Naive thymus-derived CD8-positive, alpha-beta T cell (primary cell): ENCODE measurements at places on chromosomes 2 and 18.

- no peak overlapping the region for H3K27ac ChIP-seq
- peaks cover 1% of the 10 kb centered on the region for H3K4me1 ChIP-seq
- no peak for DNase-seq
Observed at GRCh38 chr2:73759904-73760303, 20.0 kb downstream of the DUSP11 start.

DNA sequence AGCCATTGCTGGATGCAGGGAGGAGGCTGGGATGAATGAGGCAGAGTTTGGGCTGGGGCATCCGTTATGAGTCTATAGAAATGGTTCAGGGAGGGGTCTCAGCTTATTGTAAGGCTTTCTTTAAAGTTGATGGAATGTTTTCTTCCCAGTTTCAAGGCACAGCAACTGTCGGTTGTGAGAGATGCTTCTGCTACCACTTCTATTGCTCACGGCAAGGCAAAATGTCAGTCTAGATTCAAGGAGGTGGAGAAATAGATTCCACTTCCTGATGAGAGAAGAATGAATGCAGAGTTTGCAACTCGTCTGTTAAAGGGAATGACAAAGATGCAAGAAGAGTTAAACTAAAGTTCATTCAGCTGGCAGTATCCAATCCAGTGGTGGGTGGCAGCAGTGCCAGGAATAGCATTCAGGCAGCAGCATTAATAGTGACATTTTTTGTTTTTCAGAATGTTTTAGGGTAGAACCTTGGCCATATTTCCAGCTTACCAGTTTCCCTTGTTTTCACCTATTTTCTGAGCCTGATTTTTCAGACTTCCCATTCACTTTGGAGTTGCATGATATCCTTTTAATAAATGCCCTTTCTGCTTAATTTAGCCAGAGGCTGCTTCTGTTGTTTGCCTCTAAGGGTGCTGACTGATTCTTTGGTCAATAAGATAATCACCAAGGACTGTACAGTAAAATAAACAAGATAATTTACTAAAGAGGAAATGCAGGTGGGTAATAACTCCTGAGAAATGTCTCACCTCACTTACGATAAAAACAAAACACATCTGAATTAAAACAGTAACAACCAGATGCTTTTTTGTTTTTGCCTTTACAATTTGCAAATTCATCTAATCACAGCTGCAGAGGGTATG, 138.4 kb downstream of the RPIA start:
- no peaks in the 10 kb centered on the region for H3K36me3 ChIP-seq
- H3K27me3 ChIP-seq: peaks cover 17% of the 10 kb centered on the region
- DNase-seq: no peak
- H3K4me1 ChIP-seq: peaks cover 5% of the 10 kb centered on the region

- H3K36me3 ChIP-seq: peaks cover 3% of the 10 kb centered on the region
- peak overlapping the region; percentile 100 for H3K27ac ChIP-seq
- no peaks in the 10 kb centered on the region for H3K27me3 ChIP-seq
- H3K4me1 ChIP-seq: peaks cover 49% of the 10 kb centered on the region
Observed at GRCh38 chr2:174603280-174603679, 5.7 kb upstream of the WIPF1 start.

DNA sequence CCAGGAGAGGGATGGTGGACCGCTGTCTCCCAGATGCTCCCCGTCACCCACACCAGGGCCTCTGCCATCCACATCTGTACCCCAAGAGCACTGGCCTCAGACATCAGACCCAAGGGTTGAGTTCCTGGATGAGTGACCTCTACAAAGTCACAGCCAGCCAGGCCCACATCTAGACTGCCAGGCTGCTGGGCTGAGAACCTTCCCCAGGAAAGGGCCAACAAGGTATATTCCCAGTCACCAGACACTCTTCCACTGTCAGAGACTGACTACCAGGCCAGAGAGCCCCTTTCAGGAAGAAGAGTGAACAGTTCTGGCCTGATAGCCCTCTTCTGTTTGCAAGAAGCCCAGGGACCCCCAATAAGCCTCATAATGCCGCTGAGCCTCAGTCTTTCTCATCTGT, 44.3 kb downstream of the C1QL2 start:
- DNase-seq: no peak
- H3K4me3 ChIP-seq: no peak overlapping the region
- H3K27me3 ChIP-seq: peaks cover 49% of the 10 kb centered on the region
- H3K36me3 ChIP-seq: peaks cover 14% of the 10 kb centered on the region

GRCh38 chr2:171159372-171160118, 1.1 kb downstream of the TLK1 start:
- H3K4me1 ChIP-seq: peaks cover 79% of the 10 kb centered on the region
- no peaks in the 10 kb centered on the region for H3K27me3 ChIP-seq
- no peaks in the 10 kb centered on the region for H3K36me3 ChIP-seq
- peak overlapping the region; percentile 94 for H3K4me3 ChIP-seq
- peak; percentile 75 for DNase-seq
- H3K27ac ChIP-seq: peak overlapping the region; percentile 99

DNA sequence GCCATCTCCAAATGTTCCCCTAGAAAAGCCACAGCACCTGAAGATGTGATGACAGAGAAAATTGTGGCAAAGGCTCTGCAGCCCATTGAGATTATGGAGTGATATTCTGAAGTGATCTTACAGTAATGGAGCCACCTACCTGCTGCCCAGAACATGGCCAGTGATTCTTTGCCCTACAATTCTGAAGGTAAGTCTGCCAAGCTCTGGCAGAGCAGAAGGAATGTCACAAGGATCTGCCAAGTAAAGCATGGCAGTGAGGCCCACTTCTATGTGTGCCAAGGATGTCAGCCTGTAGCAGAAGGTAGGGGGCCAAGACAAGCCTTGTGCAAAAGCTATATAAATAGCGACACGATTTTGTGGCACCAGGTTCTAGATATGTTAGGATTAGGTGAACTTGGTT, 155.1 kb downstream of the RND3 start:
- peaks cover 3% of the 10 kb centered on the region for H3K27me3 ChIP-seq
- no peak overlapping the region for H3K27ac ChIP-seq
- H3K4me1 ChIP-seq: no peaks in the 10 kb centered on the region

GRCh38 chr18:79982736-79983135, 5.6 kb downstream of the TXNL4A start:
- no peaks in the 10 kb centered on the region for H3K36me3 ChIP-seq
- DNase-seq: no peak
- peak overlapping the region; percentile 89 for H3K27ac ChIP-seq
- H3K4me3 ChIP-seq: no peak overlapping the region
- peaks cover 36% of the 10 kb centered on the region for H3K4me1 ChIP-seq

- no peak for DNase-seq
- H3K36me3 ChIP-seq: no peaks in the 10 kb centered on the region
- H3K4me3 ChIP-seq: no peak overlapping the region
- no peaks in the 10 kb centered on the region for H3K4me1 ChIP-seq
- no peak overlapping the region for H3K27ac ChIP-seq
- H3K27me3 ChIP-seq: peaks cover 23% of the 10 kb centered on the region
Observed at GRCh38 chr2:8196316-8196715, 485.5 kb upstream of the ID2 start.

DNA sequence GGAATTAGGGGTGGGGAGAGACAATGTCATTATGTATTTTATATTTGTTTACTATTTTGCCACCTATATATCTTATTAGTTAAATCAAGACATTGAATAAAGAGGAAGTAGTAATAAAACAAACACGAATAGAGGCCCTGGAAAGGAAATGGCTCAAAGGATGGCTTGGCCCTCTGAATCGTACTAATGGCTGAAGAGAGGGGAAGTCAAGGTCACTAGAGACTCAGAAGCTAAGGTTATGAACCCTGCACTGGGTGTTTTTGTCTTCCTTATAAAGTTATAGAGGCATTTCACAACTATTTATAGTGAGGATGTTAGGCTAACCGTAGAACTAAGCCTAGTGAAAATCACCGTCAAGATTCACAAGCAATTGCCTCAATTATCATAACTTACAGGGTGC, 685.9 kb downstream of the ARHGAP15 start:
- H3K4me1 ChIP-seq: peaks cover 3% of the 10 kb centered on the region
- H3K36me3 ChIP-seq: no peaks in the 10 kb centered on the region
- no peak for DNase-seq
- peaks cover under 1% of the 10 kb centered on the region for H3K27me3 ChIP-seq
- no peak overlapping the region for H3K4me3 ChIP-seq

GRCh38 chr18:75455249-75456198, 28.0 kb upstream of the SMIM21 start:
- peaks cover 64% of the 10 kb centered on the region for H3K27me3 ChIP-seq
- H3K4me1 ChIP-seq: peaks cover 7% of the 10 kb centered on the region
- H3K4me3 ChIP-seq: peak overlapping the region; percentile 67
- H3K36me3 ChIP-seq: peaks cover 12% of the 10 kb centered on the region
- DNase-seq: no peak
